ENCODE measurements at places on chromosomes 13 and 19. TPM values are rescaled to one million over a fixed set of nuclear protein-coding genes. Genes with fewer than 3 reads are reported as not detected.

Gene DACH1
- 1.4 TPM for polyA plus RNA-seq

Gene ATXN8OS
- not detected for polyA plus RNA-seq

Gene KCNJ14
- polyA plus RNA-seq = 0.21 TPM

Gene CRTC1
- polyA plus RNA-seq = 5.8 TPM

Gene CALR3
- 0.07 TPM for polyA plus RNA-seq

Gene ICAM4
- 4.6 TPM for polyA plus RNA-seq

Gene LIM2
- not detected for polyA plus RNA-seq

Gene GGN
- polyA plus RNA-seq = 0.33 TPM

Gene CYP2S1
- 5.2 TPM for polyA plus RNA-seq

Gene MARCHF2
- polyA plus RNA-seq = 33.6 TPM

Gene R3HDM4
- polyA plus RNA-seq = 139 TPM

Gene UBE2S
- 11.3 TPM for polyA plus RNA-seq

Gene ZNF221
- 0.71 TPM for polyA plus RNA-seq

Gene SYNGR4
- not detected for polyA plus RNA-seq

- peak; percentile 51 for DNase-seq
Observed at GRCh38 chr19:49916839-49917733, 11.9 kb upstream of the ATF5 start.

DNA sequence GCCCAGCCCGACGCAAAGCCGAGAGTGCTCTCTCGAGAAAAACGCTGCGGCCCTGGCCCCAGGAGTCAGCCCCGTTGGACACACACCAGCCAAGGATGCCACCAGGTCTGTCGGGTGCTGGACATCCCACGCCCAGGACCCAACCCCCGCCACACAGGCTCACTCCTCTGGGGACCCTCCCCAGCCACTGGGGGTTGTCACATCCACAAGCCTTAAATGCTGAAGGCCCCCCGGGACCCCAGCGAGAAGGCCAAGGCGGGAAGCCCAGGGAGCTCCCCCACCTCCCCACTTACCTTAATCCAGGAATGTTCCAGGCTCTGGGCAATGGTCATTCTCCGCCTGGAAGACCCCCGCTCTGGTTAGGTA lies 11.2 kb downstream of the DAPK3 start:
- DNase-seq = no peak

DNA sequence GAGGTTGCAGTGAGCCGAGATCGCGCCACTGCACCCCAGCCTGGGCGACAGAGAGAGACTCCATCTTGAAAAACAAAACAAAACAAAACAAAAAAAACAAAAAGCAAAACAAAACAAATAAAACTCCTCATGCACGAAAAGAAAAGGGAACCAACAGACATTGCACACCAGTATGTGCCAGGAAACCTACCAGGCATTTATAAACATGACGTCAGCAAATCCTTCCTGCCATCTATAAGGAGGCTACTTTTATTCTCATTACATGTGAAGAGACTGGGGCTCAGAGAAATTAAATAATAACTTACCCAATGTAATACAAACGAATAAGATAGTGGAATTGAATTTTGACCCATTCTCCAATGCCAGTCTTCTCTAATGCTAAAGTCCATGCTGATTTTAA lies 197.2 kb downstream of the NUFIP1 start:
- no peak for DNase-seq

- DNase-seq = no peak
Observed at GRCh38 chr19:14404312-14404711, 14.8 kb downstream of the DDX39A start.

DNA sequence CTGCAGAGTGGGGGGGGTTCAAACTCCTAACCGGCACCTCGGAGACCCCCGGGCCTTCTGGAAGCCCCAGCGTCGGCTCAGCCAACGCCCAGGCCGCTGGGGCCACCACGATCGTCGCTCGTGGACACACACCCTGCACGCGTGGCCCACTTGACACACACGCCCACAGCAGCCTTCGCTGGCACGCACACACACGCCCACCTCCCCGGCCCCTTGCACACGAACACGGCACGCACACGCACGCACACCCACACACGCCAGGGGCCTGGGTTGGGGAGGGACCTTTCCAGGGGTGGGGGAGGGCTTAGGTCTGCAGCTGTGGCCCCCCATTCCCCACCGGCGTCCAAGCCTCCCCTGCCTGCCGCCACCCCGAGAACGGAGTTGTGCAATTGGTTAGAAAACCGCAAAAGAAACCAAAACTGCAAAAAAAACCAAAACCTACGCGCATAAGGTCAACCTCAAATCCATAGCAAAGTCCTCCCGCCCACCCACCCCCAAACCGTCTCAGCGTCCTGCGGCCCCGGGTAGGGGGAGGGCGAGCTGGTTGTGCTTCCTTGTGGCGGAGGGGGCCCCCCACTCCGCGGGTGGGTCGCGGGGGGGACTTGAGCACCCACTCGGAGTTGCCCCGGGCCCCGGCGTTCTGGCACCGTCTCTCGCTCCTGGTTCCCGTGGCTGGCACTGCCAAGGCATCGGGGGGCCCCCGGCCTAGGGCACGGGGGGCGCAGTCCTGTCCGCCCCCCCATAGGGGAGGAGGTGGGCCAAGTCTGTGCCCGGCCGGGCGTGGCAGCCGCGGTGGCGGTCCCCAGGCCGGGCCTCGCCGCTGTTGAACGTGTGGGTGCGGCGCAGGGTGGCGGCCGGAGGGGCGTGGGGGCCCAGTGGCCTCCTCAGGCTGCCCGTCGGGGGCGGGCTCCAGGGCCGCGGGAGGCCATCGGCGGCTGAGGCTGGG lies 3.3 kb upstream of the LRG1 start:
- no peak for DNase-seq

DNA sequence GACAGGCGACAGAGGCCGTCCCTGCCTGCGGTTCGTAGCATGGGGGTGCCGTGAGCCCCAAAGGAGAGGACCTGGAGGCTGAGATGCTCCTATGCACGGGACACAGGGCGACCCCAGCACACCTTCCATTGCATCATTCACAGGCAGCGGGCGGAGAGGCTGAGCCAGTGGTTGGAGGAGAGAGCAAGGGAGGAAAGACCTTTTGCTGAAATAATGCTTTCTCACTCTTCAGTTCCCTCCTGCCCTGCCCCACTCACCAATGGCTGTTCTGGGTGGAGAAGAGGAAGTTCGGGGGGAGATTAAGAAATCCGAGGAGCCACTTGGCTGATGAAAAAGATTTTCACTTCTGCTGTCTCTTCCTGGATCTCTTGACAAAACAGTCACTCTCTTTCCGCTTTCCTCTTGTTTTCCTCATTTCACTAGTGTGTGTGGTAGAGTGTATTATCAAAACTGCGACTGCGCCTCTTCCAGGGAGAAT lies at the start of gene NLRP12:
Gene NLRP12 (minus strand): TSS at position 181 of the 478 bp plus-strand sequence. CDS start 140 bp downstream, at position 41.
- peak; percentile 12 for DNase-seq

DNA sequence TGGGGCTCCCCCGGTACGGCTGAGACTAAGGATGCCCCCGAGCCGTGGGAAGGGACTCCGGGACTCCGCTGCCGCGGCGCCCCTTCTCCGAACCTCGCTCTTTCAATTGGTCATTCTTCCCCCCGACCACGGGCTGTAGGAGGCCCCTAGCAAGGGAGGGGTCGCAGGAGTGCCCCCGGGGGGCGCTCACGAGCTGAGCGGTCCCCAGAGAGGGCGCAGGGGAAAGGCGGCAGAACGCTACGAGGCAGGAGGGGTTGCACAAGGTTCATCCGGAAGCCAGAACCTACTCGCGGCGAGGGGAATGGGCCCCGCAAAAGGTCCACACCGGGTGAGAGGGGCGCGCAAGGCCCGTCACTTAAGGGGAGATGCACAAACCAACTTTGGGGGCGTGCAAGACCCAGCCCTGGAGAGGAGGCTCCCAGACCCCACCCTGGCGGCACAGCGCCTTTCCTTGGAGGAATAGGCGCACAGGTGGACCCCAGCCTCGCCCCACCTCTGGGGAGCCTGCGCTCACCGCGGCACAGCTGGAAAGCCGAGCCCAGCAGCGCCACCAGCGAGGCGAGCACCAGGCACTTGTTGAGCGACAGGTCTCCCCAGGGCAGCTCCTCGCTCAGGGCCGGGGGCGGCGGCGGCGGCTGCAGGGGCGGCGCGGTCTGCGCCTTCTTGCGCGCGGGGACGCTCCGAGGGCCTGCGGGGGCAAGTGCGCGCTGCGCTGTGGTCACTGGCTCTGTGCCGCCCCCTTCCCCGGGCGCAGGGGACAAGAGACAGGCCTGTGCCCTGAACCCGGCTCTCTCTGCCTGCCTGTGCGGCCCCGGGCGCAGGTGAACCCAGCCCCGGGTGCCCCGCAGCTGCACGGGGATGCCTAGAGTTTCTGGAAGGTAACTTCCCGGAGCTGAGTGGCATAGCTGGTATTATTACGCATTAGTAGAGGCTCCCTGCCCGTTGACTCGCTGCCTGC lies 2.8 kb downstream of the JSRP1 start:
- DNase-seq = no peak

- DNase-seq = no peak
Observed at GRCh38 chr19:16559780-16560276, 12.4 kb downstream of the SLC35E1 start.

- DNase-seq = no peak
Observed at GRCh38 chr19:35629332-35629633, 447 bp downstream of the RBM42 start.

GRCh38 chr13:69373747-69374425 lies 733.7 kb upstream of the ATXN8OS start:
- peak; percentile 68 for DNase-seq

DNA sequence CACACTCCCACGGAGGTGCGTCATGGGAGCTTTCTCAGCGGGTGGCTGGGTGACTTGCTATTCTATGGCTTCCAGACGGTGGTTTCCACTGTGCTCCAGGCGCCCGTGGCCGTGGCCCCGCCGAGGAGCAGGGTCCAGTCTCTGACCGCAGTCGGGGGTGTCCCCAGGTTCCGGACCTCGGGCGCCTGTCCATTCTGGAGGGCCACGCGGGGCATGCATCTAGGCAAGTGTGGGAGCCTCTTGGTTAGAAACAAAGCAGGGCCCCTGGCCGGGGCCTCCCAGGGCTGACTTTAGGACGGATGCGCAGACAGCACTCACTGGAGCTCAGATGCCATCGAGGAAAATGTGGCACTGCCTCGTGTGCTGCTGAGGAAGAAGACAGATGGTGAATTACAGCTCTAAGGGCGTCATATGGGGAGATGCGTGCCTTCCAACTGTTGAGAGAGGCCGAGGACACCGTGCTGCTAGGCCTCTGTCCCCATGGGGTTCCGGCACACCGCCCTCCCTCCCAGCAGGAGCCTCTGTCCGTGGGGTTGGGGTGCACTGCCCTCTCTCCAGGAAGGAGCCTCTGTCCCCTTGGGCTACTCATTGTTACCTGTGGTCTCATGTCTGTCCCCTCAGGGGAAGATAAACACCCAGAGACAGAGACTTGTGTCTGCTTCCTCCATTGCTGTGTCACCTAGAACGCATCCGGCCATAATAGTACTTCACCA lies 38.1 kb downstream of the TMEM255B start:
- DNase-seq = no peak

DNA sequence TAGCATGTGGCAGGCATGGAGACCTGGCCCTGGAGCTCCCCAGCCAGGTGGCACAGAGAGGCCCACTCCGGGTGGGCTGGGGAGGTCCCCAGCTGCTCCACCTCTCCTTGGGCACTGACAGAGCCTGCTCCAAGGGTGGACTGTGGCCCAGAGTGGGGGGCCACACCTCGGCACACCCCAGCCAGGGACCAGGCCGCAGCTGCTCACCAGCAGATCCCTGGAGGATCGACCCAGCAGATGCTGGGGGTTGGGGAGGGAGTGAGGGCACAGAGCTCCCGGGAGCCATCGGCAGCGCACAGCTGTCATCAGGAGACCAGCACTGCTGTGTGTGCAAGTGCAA lies 72.0 kb upstream of the KCTD15 start:
- no peak for DNase-seq

- DNase-seq = no peak
Observed at GRCh38 chr13:86445206-86445605, 646.0 kb upstream of the SLITRK6 start.

GRCh38 chr19:401866-402511 lies 7.0 kb downstream of the C2CD4C start:
- no peak for DNase-seq

- DNase-seq = no peak
Observed at GRCh38 chr13:62331384-62331783, 915.7 kb upstream of the PCDH20 start.

DNA sequence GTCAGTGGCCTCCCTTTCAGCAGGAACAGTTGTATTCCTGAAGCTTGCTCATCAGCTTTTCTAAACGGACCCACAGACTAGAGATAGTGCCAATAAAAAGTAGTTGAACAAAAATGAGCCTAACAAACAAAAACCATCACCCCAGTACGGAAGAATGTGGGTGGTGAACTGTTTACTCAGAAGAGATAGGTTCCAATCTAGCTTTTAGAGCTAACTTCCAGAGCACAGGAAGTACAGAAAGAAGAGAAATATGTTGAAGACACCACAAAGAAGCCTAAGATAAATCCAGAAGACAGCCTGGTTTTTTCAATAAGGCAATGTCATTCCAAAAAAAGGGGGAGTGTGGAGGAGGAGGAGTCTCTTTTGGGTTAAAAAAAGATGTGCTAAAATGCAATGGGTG lies 2.8 kb upstream of the LMO7 start:
- peak; percentile 32 for DNase-seq

DNA sequence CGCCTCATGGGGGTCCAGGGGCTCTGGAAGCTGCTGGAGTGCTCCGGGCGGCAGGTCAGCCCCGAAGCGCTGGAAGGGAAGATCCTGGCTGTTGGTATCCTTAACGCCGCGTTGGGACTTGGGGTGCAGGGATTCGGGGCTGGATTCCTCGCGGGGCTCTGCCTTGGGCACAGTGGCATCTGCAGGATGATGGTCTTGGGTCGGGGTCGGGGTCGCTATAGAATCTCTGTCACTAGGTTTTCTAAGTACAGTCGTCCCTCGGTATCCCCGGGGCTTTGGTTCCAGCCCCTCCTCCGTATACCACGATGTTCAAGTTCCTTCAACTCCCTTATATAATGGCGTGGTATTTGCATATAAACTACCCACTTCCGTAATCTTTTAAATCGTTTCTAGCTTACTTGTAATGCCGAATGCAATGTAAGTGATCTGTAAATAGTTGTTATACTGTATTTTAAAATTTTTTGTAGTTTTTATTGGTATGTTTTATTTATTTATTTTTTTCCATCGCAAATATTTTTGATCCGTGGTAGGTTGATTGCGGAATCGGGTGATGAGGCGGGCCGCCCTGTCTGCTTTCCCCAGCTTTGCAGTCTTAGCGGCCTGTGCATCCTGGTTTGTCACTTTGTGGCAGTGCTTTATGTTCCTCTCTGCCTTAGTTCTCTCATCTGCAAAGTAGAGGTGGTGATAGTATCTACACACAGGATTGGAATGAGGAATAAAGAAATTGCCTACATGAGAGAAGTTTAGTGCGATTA lies 606 bp downstream of the ERCC5 start:
- DNase-seq = peak; percentile 72

DNA sequence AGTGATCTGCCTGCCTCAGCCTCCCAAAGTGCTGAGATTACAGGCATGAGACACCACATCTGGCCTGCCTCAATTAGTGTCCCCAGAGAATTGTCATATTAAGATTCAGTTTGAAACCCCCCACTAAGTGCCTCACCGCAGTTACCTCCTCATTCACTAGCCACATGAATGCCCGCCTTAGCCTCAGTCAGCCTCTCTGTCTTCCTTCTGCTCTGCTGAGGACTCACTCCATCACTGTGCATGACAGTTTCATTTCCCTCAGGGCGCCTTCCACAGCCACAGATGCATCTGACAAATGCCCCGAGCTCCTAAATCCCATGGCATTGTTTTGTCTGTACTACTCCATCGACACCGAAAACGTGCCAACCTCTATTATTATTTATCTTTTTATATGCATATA lies 23.3 kb downstream of the MIPEP start:
- no peak for DNase-seq
